ENCODE measurements at places on chromosomes 3 and 15.

DNA sequence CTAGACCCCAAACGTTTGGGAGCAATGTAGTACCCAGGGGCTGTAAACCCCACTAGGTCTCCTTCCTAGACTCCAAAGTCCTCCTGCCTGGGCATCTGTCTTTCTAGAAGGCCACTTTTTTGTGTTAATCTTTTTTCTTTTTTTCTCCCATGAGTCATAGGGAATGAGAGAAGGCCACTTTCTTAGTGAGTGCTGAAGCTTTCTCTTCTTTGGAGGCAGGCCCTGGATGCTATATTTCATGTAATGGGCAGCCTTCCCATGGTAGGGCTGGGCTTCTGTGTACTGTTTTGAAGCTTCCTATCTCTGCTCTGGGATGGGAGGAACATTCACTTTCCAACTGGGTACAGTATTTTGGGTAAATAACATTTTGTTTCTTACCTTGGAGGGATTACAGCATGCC is 15.2 kb upstream of the RTP2 start:
- no peak for DNase-seq

- DNase-seq, result no peak
Measured at GRCh38 chr15:81336568-81336967, 12.6 kb upstream of the STARD5 start.

DNA sequence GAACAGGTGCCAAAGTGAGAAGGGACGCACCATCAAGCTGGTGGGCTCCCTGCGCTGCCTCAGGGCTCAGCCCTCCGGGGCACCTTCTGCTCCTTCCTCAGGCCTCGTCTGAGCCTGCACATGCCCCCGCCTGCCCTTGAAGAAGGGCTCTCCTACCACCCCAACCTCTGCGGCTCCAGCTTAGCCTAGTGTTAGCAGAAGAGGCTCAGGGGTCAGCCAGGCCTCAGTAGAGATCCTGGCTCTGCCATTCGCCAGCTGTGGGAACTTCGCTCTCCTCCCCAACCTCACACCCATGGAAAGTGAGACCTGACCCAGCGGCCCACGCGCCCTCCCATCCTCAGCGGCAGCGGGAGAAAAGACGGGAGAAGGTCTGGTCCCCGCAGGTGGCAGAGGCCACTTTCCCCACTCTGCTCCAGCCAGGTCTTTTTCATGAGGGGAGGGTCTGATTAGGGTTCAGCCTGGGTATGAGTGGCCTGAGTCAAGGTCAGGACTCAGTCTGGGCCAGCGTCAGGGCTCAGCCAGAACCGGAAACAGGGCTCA is 8.2 kb downstream of the GRIP2 start:
- DNase-seq, result no peak

GRCh38 chr3:142363936-142364467 is 83.8 kb downstream of the XRN1 start:
- no peak for DNase-seq

DNA sequence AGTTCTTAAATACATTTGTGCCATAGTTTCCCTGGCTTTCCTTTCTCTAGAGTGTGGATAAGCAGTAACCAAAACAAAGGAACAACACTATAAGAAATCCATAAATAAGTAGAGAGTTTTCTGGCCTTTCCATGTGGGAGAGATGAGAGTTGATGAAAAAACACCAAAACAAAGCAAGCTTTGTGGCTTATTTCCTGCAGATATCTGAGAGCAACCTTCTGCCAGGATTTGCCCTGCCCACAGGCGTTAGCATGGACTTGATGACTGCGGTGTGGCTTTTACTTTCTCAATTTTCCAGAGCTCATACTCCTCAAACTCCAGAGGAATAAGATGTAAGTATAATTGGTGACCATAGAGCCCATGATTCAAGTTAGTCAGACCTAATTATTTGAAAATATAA is 194.9 kb downstream of the RAP2B start:
- DNase-seq, result no peak

- no peak for DNase-seq
Measured at GRCh38 chr3:48372377-48372770, 355 bp downstream of the FBXW12 start.

DNA sequence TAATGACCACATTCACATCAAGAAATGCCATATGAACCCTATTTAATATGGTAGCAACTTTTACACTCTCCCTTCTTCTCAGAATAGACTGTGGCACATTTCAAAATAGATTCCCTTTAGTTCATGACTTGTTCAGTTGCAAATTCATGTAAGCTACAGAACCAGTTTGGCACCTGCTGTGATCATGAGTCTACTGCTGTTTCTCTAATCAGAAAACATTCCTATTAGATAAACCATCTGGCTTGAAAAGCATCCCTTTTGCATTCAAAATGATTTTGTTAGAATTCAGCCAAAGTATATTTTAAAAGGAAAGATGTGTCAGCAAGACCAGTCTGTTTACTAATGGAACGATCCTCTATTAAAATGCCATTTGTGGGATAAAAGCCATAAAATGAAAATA is 304.4 kb downstream of the BCHE start:
- DNase-seq, result no peak
